ENCODE measurements at places on chromosomes 5 and 9.

- no peak for DNase-seq
Measured at GRCh38 chr9:38160613-38161215, 91.7 kb upstream of the SHB start.

- no peak for DNase-seq
Measured at GRCh38 chr5:90759119-90759518, 200.5 kb downstream of the ADGRV1 start.

DNA sequence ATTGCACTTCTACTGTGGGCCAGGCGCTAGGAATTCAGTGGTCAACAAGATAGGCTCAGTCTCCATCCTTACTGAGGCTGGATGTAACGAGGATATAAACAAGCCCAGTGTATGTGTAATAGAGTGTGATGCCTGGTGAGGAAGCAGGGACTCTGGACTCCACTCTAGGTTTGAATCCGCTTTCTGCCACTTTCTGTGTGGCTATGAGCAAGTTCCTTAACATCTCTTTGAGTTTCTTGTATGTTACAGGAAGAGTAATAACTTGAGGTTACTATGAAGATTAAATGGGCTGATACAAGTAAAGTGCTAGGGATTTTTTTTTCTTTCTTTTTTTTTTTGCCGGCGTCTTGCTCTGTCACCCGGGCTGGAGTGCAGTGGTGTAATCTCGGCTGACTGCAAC, 12.4 kb downstream of the DOCK2 start:
- DNase-seq, result no peak

DNA sequence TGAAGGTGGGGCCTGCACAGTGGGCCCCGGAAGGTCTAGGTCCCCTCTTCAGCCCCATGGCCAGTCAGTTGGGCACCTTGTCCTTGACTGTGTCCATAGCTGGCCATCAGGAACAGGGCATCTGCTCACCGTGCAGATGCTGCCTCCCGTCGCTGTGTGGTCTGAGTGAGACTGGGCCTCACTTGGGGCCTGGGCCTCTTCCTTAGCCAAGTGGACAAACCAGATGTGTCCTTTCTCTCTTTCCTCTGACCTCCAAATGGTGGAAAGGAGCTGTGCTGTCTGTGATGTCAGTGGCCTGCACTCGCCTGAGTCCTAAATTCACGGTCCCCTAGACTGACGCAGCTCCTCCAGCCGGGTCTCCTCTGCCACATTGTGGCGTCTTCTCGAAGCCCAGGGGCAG, 114.5 kb downstream of the COL5A1 start:
- no peak for DNase-seq

DNA sequence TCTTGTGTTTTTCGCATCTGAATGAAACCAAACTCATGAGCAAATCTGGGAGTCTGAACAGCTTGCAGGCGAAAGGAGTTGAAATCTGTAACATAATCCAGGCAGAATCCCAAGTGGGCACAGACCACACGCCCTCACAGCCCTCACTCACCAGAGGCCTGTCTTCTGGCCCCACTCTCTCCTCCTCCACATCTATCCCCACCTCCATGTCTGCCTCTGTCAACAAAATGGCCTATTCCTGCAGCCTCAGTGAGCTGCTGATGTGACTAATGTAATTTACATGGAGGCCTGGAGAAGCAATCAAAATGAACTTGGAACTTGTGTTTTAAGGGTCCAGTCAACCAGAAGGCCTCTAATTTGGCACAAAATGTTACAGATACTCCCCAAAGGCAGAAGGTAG, 136.6 kb downstream of the GNA14 start:
- DNase-seq, result no peak

GRCh38 chr9:136160381-136160841, 41.7 kb upstream of the TMEM250 start:
- no peak for DNase-seq

- DNase-seq, result no peak
Measured at GRCh38 chr5:86118542-86118941, 499.2 kb upstream of the COX7C start.

DNA sequence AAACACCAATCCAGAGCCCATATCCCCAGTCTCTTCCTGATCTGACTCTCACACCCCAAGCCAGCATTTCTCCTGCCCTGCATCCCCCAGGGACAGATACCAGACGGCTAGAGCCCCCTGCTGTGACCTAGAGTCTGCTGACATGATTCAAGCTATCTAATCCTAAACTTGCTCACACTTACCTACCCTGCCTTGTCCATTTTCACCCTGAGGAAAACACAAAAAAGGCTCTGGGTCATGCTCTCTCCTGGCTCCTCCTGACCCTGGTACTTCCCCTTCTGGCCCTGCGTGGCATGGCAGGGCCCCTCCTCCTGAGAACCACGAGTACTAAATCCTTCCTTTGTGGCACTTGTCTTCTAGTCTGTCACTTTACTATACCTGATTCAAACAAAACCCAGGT, 2.8 kb upstream of the ARRDC1 start:
- no peak for DNase-seq

DNA sequence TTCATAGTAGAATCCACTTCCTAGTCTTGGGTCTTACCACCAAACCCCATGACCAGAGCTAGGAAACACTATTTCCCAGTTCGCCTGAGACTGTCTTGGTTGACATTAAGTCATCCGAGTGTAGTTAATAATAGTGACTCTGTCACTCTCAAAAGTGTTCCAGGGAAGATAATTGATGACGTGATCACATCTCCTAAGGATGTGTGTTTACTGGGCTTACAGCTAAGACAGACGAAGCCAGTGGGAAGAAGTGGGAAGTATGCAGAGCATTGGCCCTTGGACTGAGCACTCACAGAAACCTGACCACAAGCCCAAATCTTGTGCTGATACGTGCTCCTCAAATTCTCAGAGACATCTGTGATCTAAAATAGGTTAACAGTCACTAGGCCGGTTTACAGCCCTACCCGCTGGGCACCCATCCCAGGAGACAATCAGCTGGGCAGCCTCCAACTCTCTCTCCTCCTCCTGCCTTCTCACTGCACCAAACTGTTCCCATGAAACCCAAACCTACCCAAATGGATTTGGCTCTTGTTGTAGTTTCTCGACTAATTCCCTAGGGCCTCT, 316.6 kb downstream of the TLE1 start:
- no peak for DNase-seq

DNA sequence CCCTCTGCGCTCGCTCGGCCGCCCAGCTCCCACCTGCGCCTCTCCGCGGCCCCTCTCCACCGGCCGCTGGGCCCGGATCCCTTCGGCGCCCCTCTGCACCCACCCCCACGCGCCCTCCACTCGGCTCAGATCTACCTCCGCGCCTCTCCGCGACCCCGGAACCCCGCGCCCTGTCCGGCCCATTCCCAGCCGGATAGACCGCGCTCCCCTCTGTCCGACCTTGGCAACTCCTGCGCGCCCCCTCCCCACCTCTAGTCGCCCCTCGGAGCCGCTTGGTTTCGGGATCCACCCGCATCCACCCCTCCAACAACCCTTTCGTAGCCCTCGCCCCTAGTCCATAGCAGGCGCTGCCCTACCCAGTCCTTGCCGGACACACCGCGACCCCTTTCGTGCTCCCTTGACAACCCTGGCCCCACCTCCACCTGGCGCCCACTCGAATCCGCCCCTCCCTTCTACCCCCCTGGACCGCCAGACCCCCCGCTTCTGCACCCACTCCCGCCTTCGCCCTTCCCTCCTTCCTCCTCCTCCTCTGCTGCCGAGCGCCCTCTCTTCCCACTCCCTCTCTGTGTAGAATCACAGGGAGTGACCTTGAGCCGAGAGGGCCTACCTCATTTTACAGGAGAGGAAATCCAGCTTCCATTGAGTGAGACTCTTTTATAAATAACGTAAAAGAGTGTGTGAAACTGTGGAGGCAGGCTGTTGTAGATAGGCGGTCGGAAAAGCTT, 525 bp upstream of the AK3 start:
- no peak for DNase-seq

DNA sequence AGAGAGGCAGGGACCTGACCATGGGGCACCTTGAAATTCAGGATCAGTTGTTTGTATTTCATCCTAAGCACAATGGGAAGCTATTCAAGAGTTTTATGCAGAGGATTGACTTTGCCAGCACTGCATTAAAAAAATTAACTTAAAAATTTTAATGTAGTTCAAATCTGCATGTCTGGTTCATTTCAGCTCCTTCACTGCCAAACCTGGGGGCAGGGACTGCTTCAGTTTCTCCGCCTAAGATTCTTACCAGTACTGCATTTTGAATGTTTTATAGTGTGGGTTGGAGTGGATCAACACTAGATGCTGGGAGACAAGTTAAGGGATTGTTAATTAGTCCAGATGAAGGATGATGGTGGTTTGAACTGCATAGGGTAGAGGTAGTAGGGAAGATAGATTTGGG, 15.7 kb upstream of the MSMP start:
- DNase-seq, result no peak

GRCh38 chr5:113179156-113179555, 202.6 kb downstream of the DCP2 start:
- no peak for DNase-seq

- peak; percentile 9 for DNase-seq
Measured at GRCh38 chr9:37918665-37919170, 14.8 kb upstream of the SLC25A51 start.

DNA sequence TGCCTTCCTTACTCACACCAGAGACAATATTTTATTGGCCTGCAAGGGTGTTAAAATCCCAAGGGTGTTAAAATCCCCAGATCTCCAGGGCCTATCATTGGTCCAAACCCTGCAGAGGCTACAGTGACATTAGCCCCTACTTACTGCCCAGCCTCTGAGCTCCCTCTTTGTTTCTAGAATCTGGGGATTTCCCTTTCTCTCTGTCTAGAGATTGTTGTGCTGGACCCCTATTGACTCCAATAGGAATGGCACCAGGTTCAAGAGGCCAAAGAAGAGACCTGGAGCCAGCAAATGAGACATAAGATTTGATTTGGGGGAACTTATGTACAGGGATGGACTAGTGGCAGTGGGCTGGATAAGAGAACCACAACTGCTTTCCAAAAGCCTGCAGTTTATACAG, 53.3 kb upstream of the ZBED3 start:
- DNase-seq, result no peak

- no peak for DNase-seq
Measured at GRCh38 chr5:137440795-137441194, 58.3 kb downstream of the SPOCK1 start.
